ENCODE measurements at places on chromosomes 1 and 21. TPM values are rescaled to one million over a fixed set of nuclear protein-coding genes. Genes with fewer than 3 reads are reported as not detected.
A peak's percentile ranks its signal among the peaks of the same experiment; 100 is the strongest.

Gene RNF115
- total RNA-seq = 34.4 TPM

Gene ZNF648
- not detected for total RNA-seq

Gene STUM
- total RNA-seq = 1.5 TPM

Gene GFI1
- total RNA-seq = 0.63 TPM

Gene ATAD3C
- total RNA-seq = 1.7 TPM

Gene OR2T11
- not detected for total RNA-seq

Gene LCE2B
- total RNA-seq = not detected

Gene COL24A1
- total RNA-seq = 1.4 TPM

Gene OR6K3
- not detected for total RNA-seq

DNA sequence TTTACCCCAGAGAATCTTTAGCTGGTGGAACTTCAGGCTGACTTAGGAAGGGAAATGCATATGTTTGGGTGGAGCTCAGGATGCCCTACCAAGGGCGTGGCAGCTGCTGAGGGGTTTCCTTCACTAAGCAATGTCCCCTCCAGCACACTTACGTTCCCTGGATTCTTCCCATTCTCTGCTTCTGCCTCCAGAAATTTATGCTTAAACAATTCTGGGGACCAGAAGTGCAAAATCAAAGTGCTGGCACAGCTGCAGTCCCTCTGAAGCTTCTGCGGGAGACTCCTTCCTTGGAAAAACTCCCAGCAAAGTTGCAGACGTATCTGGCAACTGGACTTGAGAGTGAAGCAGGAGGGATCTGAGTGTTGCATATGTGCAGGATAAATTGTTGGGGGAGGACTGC, 402.8 kb downstream of the PCP4 start:
- DNase-seq = no peak

GRCh38 chr1:11340233-11340632, 67.2 kb downstream of the UBIAD1 start:
- no peak for DNase-seq

- DNase-seq = no peak
Measured at GRCh38 chr21:42474043-42474831, 21.8 kb downstream of the RSPH1 start.

DNA sequence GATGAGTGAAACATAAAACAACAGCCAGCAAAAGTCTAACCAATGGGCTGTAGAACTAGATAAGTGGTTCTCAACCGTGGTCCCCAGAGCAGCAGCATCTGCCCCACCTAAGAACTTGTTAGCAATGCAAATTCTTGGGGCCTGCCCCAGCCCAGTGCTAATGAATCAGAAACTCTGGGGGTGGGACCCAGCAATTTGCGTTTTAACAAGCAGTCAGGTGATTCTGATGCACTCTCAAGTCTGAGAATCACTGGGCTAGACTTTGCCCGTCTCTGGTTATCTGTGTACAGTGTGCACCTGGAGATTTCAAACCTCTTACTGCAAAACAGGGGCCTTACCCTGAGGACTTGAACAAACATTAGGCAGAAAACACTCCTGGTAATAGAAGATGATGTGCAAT, 66.5 kb downstream of the PLXNA2 start:
- no peak for DNase-seq

DNA sequence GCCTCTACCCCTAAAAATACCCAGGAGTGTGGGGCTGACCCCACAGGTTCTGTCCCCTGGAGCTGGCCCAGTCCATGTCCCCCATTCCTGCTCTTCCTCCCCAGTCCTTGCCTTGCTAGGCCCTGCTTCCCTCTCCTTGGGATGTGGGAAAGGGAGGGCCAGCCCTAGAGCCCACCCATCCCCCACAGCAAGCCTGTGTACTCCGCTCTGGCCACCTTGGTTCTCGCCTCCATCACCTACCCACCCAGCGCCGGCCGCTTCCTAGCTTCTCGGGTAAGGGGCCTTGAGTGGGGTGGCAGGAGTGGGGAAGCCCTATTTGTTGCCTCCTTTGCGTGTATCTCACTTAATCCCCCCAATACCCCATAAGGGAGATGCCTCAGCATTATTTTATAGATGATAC, 6.7 kb downstream of the CLCNKB start:
- no peak for DNase-seq

DNA sequence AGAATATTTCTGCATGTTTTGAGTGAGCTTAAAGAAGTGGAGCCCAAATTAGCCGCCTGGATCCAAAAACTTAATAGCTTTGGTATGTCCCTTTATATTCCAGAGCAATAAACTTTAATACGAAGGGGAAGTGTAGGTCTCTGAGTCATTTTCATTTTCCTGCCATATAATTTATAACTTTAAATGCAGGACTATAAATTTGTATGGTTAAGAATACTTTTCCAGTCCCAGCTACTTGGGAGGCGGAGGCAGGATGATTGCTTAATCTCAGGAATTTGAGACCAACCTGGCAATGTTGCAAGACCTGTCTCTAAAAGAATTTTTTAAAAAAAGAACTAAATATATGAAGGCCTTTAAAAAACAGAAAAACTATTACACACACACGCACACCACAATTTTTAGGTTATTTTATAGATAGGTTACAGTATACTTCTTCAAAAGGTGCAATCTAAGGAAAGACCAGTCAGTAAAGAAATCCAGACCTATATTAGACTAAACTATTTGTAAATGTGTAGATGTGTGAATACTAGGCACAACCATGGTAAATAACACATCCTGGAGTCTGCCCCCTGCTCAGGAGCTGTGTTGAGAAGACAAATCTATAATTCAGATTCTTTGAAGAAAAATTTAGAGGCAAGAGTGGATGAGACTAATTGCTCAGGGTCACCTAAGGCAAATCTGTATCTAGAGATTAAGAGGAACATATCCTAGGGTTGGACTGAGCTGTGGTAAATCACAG, 80.3 kb downstream of the TTC3 start:
- DNase-seq = no peak

DNA sequence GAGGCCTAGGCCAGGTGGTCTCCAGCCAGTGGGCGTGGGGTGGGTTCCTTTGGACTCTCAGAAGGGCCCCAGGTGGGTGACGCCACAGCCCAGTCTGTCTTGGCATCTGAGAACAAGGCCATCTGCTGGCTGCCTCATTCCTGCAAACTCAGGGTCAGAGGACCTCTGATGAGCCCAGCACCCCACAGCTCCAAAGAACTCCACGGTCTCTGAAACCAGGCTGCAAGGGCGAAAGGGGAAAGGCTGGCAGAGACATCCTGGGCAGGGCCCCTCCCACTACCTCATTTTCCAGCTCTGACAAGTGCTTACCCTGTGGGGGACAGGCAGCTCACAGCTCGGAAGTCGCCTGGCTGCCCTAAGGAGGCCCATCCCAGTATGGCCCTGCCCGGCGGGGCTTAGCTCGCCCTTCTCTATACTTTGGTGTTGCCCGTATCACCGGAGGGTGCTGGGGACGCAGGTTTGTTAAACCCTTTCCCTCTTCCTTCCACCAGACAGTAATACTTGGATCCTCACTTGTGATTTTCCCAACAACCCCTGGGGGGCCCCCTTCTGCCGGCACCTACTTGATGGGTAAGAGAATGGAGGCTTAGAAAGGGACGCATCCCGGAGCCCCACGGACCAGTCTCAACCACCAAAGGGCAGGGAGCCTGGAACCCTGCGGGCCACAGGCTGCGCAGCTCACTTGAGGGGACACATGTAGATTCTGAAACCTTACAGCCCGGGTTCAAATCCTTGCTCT, 10.9 kb upstream of the EDN2 start:
- no peak for DNase-seq

DNA sequence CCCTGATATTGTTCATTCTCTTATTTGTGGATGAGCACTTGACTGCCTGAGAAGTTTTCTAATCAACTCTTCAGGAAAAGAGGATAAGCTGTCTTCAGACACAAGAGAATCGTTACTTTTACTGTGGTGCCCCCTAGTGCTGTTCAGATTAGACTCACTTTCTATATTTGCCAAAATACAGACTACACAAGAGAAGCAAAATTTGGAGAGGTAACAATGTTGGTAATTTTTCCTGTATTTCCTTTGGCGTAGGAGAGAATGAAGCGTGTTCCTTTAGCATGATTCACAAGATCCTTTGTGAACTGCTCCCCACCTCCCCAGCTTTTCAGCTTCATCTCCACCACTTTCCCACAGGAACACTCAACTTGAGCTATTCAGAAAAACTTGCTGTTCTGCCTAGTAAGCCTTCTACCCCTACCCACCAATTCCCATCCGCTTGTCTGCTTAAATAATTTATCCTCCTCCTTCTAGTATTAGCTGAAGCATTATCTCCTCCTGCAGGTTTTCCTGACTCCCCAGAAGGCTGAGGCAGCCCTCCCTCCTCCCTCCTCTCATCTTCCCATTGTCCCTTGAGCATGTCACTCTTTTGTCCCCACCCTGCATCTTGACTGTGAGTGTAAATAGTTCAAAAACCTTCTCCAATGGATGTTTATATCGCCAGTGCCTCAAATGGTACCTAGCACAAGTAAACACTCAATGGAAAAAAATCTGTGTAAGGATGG, 4.5 kb downstream of the TNFSF4 start:
- DNase-seq = no peak

DNA sequence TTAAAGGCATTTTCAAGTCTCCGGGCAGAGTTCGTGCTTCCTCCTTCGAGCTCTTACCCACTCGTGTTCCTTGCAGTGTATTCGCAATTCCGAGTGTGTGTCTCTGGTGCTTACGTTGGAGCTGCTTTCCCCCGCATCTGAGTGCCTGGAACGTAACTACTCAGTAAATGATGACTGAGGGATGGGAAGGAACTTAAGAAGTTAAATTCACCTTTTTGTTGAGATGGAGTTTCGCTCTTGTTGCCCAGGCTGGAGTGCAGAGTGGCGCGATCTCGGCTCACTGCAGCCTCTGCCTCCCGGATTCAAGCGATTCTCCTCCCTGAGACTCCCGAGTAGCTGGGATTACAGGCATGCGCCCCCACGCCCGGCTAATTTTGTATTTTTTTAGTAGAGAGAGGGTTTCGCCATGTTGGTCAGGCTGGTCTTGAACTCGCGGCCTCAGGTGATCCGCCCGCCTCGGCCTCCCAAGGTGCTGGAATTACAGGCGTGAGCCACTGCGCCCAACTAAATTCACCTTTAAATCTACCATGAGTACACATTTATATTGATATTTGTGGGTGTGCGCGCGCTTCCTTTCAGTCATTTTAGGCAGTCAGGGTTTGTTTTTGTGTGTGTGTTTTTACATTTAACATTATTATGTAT, 837 bp downstream of the NDUFS5 start:
- no peak for DNase-seq

DNA sequence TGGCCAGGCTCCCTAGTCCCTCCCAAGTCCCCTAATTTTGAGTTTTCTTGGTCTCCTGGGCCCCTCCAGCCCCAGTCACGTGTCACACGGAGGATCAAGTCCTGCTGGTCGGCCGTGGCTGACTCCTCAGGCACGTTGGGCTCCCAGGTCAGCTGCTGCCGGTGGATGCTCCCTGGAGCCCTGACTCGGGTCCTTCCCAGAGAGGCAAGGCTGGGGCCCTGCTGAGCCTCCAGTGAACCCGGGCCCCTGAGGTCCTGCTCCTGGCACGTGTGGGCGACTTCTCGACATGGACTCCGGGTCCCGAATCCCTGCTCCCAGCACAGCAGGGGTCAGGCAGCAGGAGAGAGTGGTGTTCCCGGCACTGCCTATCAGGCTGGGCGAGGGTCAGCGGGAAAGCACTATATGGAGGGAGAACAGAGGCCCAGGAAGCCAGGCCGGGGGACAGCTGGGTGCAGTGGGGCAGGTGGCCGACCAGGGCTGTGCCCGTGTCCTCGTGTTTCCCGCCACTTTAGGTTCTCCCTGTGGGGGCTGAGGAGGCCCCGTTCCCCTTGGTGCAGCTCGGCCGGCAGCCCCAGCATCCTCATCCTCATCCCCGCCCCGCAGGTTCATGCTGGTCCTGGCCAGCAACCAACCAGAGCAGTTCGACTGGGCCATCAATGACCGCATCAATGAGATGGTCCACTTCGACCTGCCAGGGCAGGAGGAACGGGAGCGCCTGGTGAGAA, 13.2 kb downstream of the TMEM240 start:
- DNase-seq = no peak

- DNase-seq = no peak
Measured at GRCh38 chr1:210786546-210786945, 347.4 kb downstream of the KCNH1 start.

DNA sequence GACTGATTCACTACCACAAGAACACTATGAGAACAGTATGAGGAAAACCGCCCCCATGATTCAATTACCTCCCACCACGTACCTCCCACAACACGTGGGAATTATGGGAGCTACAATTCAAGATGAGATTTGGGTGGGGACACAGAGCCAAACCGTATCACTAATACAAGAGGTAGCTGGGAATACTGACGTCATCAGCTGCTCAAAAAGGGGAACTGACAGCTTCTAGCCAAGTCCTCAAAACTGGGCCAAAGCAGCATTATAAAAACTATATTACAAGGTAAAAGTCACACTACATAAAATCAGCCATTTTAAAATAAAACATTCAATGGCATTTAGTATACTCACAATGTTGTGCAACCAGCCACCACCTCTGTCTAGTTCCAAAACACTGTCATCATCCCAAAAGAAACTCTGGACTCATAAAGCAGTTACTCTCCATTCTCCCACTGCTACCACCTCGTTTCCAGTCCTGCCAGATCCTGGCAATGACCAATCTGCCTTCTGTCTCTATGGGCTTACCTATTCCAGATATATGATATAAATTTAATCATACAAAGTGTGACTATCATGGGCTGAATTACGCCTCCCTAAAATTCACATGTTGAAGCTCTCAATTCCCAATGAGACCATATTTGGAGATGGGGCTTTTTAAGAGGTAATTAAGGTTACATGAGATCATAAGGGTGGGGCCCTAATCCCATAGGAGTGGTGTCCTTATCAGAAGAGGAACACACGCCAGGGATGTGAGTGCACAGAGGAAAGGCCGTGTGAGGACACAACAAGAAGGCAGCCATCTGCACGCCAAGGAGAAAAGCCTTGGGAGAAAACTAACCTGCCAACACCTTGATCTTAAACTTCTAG, 192.1 kb downstream of the SETD4 start:
- no peak for DNase-seq

- peak; percentile 14 for DNase-seq
Measured at GRCh38 chr21:45552696-45553391, 10.6 kb upstream of the SLC19A1 start.

DNA sequence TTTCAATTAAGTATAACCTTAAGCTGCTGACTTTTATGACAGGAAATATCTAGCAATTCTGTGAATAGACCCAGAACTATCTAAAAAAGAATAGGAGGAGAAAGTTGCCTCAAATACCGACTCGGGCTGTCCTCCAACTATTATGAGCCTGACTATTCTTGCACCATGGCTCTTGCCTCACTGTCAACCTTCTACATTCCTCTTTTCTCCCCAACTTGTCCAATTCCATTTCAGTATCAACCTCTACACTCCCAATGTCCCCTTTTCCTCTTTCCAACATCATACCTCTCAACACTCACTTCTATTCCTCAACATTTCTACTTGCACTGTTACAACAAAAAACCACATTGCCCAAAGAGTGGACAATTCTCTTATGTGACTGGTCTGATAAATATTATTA, 2.3 kb downstream of the ZZZ3 start:
- DNase-seq = no peak

All from left cardiac atrium (tissue), 4 donors.